CD4-positive, alpha-beta T cell (primary cell): ENCODE measurements at places on chromosomes 7 and 10.

GRCh38 chr7:66503036-66503370, 125.7 kb upstream of the KCTD7 start:
- no peaks in the 10 kb centered on the region for H3K36me3 ChIP-seq
- no peak for DNase-seq

GRCh38 chr7:152902870-152903860, 143.6 kb downstream of the ACTR3B start:
- H3K36me3 ChIP-seq = no peaks in the 10 kb centered on the region
- no peak for DNase-seq
- H3K27me3 ChIP-seq = no peaks in the 10 kb centered on the region
- H3K27ac ChIP-seq = no peak overlapping the region
- H3K4me1 ChIP-seq = no peaks in the 10 kb centered on the region

- H3K4me1 ChIP-seq = peaks cover 4% of the 10 kb centered on the region
- H3K4me3 ChIP-seq = no peak overlapping the region
- no peaks in the 10 kb centered on the region for H3K36me3 ChIP-seq
- no peak for DNase-seq
- no peaks in the 10 kb centered on the region for H3K27me3 ChIP-seq
Observed at GRCh38 chr10:100022403-100022802, 12.7 kb upstream of the DNMBP start.

- DNase-seq = no peak
- H3K27me3 ChIP-seq = peaks cover 12% of the 10 kb centered on the region
- H3K36me3 ChIP-seq = no peaks in the 10 kb centered on the region
- H3K4me1 ChIP-seq = peaks cover 3% of the 10 kb centered on the region
- H3K4me3 ChIP-seq = no peak overlapping the region
Observed at GRCh38 chr7:93890041-93890463, 501 bp downstream of the TFPI2 start.

GRCh38 chr10:3140280-3140679, 32.3 kb downstream of the PITRM1 start:
- no peaks in the 10 kb centered on the region for H3K27me3 ChIP-seq
- no peak for DNase-seq
- H3K36me3 ChIP-seq = peaks cover 97% of the 10 kb centered on the region
- no peak overlapping the region for H3K4me3 ChIP-seq
- H3K4me1 ChIP-seq = no peaks in the 10 kb centered on the region
- no peak overlapping the region for H3K27ac ChIP-seq

DNA sequence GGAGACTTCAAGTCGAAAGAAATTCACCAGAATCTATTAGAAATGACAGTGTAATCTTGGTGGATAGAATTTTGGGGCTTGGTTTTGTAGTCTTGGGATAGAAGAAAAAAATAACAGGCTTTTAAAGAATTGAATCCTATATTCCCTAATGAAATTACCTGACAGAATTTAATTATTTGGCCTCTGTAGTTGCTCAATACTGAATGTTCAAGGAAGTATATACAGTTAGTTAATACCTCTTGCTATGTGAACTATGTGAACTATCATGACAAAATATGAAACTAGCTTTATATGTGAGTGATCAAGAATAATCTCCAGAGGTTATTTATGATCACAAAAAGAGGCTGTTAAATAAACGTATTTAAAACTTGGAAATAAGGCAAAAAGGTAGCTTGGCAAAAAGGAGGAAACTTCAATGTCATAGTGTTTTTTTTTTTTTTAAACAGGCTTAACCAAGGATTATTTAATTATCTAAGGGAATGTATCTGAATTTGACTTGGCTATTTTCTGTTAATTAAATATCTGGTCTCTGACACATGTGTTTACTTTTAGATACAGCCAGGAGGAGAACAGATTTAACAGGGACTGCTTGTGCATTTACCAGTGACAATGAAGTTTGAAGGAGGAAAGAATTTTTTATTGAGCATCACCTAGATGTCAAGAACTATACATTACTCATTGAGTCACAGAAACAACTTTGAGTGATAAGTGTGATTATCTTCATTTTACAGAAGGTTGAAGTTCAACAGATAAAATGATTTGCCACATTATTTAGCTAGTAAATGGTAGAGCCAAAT, 11.5 kb upstream of the CASD1 start:
- no peaks in the 10 kb centered on the region for H3K4me1 ChIP-seq
- no peak overlapping the region for H3K4me3 ChIP-seq
